ENCODE measurements at places on chromosomes 16 and 17.

- no peak for DNase-seq
These were observed 65.3 kb downstream of the SPECC1 start for GRCh38 chr17:20074489-20074888.

- no peak for DNase-seq
These were observed 114.1 kb downstream of the PITPNC1 start for GRCh38 chr17:67491009-67491680.

DNA sequence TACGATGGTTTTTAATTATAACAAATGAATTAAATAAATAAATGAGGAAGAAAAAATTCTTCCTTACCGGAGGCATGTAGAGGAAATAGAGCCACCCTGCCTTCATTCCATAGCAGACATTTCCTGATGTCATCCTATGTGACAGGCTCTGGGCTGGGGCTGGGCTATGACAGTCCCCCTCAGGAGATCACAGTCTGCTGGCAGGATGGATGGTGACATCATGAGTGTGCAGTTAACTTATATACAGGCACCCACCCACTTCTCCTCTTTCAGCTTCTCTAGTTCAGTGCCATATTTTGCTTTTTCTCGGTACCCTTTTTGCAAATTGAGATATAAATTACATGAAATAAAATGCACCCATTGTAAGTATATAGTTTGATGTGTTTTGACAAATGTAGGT is 6.4 kb upstream of the CMTM3 start:
- DNase-seq: no peak

DNA sequence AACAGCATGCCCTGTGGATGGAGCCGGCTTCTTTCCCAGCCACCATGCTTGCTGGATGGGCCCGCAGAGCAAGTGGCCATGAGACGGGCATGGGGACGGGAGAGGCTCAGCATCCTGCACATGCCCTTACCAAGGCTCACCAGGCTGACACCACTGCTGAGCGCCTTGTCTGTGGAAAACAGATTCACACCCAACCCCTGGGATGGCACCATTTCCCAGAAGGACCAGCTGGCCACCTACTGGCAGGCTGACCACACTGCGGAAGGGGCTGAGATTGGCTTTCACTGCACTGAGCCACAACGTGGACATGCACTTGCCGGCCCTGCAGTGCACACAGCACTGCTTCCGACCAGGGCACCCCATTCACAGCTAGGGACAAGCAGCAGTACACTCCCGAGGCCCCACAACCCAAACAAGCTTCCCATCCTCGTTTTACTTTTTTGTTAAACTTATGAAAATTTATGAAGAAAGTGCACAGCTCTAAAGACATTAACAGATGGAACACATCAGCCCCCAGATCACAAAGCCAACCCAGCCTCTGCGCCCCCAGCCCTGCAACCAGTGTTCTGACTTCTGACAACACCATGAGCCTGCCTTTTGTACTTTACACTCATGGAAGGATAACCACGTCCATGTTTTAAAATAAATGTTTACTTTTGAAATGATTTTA is 13.9 kb upstream of the KRTAP17-1 start:
- DNase-seq: no peak

- DNase-seq: no peak
These were observed 245.7 kb upstream of the CIBAR2 start for GRCh38 chr16:85357924-85358505.

Data from stimulated activated CD8-positive, alpha-beta memory T cell treated with anti-CD3 and anti-CD28 coated beads, Interleukin-12 subunit alpha, Interleukin-12 subunit beta, amount 100 ng/mL, for 1 hour (primary cell).